ENCODE measurements at places on chromosomes 2 and 18.

DNA sequence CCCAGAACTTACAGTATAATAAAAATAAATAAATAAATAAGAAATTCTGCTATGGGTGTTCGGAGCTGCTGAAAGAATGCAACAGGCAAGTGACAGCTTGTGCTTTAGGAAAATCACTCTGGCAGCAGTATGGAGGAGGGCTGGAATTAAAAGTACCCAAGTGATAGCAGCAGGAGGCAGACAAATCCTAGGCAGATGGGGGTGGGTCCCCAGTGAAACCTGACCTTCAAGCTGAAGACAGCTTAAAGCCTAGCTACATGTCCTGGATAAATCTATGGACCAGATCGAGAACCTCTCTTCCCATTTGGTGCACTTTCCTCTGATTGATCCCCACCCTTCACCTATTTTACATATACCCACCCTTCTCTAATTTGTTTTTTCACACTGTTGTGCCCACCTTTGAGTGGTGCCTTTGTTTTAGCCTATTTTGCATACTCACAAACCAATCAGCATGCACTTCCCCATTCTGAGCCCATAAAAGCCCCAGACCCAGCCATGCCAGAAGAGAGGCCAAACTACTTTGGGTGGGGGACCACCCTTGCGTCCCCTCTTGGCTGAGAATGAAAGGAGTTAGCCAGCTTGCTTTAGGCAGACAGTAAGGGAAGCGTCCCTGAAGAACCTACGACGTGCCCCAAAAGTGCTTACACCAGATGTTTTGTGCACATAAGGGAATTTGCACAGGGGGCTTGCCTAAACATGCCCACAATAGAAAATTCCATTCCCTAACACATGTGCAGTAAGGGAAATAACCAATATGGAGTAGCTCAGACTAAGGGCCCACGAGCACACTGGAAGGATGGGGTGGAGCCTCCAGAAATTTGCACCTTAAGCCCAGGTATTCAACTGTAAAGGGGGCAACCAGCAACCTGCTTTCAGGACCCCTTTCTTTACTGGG is 3.0 kb downstream of the METTL8 start:
- no peak for DNase-seq

DNA sequence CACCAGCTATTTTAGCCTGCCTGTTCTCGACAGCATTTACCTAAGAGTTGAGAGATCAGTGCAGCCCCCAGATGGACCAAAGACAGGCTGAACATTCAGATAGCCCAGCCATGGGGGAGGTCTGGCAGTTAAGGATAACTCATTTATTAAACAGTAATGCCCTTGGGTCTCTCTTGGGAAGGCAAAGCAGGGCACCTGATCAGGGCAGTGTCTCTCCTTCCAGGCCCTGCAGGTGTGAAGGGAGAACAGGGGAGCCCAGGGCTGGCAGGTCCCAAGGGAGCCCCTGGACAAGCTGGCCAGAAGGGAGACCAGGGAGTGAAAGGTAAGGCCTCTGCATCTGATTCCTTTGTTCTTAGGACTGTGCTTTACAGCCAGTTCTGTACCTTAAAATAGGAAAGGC is 49.6 kb downstream of the MARCO start:
- no peak for DNase-seq

- DNase-seq = no peak
Measured at GRCh38 chr2:219991116-219991515, 363.7 kb downstream of the SLC4A3 start.

- no peak for DNase-seq
Measured at GRCh38 chr2:72961853-72962468, 44.6 kb downstream of the EMX1 start.

DNA sequence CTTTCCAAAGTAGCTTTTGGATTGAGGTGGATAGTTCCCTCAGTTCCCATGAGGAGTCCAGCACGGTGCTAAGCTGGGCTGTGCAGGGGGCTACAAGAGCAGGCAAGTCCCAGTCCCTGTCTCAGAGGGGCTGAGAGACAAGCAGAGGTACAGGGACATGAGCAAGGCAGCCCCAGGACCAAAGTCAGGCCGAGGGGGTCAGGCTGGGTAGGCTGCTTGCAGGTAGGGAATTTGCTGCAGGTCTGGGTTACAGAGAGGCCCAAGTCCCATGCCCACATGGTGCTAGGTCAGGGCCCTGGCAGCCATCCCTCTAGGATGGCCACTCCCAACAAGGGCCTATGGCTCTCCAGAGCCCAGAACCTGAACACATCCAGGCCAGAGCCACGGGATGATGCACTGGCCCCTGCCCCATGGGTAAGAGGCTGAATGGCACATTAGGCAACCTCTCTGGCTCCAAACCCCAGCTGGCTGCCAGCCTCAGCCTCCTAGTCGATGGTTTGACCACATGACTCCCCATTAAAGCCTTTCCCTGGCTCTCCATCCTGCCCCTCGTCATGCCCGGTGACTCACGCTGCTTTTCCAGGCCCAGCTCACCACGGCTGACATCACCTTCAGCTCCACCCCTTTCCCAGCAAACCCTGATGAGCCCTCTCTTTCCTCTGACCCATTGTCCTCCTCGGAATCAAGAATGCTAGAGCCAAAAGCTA is 83.7 kb downstream of the SDC1 start:
- DNase-seq = no peak

All from CMK (cell line).